ENCODE measurements at places on chromosomes 2 and 18. TPM values are rescaled to one million over a fixed set of nuclear protein-coding genes. Genes with fewer than 3 reads are reported as not detected.

The CPO gene
- polyA plus RNA-seq = 0.20 TPM

The SLC5A7 gene
- not detected for polyA plus RNA-seq

- peak; percentile 96 for DNase-seq
These were observed 106.9 kb upstream of the ITGB6 start for GRCh38 chr2:160306985-160307384.

GRCh38 chr2:139790136-139790535, 1009.9 kb upstream of the NXPH2 start:
- DNase-seq = no peak

DNA sequence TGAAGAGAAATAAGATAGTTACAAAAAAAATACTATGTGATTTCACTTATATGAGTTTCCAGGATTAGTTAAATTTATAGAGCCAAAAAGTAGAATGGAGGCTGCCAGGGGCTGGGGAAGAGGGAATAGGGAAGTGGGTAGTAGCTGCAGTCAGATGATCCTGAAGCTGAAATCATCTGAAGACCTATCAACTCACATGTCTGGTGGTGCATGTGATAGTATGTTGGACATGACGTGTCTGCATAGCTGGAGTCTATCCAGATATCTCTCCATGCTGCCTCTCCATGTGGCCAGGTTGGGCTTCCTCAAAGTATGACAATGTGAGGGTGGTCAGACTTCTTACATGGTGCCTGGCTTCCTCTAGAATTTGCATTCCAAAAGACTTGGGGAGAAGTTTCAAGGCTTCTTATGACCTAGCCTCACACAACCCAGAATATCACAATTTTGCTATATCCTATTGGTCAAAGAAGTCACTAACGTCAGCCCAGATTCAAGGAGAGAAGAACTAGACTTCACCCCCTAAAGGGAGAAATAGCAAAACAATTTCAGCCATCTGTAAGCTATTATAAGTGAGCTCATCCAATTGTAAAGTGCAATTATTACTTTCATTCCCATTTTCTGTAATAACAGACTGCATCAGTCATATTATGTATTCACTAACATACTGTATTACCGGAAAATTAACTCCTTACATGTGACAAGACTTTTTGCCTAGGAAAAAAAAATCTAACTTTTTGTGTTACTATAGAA, 14.0 kb upstream of the ZNF396 start:
- peak; percentile 29 for DNase-seq

GRCh38 chr2:121142452-121142851, 142.6 kb downstream of the TFCP2L1 start:
- no peak for DNase-seq

The GALNT14 gene
- polyA plus RNA-seq = 3.2 TPM

DNA sequence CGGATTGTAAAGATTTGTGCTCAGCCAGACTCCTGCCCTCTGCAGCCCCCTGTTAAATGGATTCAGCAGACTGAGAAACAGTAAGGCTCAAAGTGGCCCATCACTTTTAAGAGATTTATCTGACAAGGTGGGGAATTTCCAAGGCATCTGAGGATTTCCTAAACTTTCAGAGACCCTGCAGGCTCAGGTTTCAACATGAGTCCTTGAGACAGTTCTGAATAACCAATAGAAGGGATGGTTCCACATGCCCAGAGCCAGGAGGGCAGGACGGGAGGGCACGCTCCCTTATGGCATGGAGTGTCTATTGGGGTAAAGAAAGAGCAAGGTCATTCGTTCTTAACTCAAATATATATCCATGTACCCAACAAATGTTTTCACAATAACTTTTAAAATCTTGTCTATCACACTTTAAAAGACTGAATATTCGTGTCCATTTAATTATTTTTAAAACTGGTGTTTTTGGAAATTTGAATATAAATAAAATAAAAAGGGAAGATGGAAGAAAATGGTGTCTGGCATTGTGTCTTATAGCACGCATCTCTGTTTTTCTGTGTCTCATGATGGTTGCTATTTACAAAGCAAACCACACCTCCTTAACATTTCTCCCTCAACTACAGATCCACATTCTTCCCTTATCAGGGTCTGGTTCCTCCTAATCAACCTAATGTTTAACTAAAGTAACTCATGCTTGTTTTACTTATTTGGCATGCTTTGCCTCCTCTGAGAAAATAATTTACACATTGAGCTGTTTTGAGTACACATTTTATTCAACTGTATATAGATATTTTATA, 56.0 kb upstream of the DSG1 start:
- no peak for DNase-seq

- DNase-seq = no peak
These were observed 96.1 kb downstream of the MAP2 start for GRCh38 chr2:209519906-209520305.

- DNase-seq = no peak
These were observed 65.6 kb downstream of the SCG2 start for GRCh38 chr2:223536546-223536945.

The TRIM43 gene
- not detected for polyA plus RNA-seq

The TUBA3E gene
- not detected for polyA plus RNA-seq

DNA sequence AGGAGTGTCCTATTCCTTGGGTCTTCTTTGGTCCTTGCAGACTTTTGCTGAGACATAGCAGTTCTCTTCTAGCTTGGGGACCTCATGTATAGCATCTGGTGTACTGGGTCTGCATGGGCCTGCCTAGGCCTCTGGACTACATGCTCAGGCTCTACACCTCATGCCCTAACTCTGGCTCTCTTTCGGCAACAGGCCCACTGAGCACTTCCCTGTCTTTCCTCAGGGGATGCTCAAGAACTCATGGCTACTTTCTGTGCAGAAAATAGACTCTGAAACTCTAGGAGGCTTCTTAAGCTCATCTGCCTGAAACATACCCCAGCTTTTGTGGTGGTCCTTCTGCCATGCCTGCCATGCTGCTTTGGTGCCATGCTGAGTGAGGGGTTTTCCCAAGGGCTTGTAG, 21.5 kb upstream of the CPS1 start:
- DNase-seq = no peak

DNA sequence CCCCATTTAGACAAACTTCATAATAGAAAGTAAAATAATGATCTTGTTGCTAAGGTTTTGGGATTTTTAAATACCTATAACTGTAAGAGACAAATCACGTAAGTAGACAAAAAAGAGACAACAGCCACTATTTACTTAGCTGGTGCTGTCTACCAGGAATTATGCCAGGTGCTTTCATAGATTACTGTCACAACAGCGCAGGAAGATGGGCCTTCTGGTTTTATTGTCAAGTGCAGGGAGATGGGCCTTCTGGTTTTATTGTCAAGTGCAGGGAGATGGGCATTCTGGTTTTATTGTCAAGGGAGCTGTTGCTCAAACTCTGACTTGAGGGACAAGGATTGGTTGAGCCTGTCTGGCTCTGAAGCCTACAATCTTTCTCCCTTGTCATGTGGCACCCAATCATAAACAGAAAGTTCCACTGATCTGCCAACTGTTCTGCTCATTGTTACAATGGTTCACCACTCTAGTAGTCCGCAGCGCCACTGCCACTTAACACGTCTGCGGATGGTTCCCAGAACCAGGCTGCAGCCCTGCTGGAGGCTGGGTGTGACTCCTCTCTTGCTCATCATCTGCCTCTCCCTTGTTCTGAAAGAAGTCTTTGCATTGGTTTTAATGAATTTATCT, 95.0 kb downstream of the RNF144A start:
- DNase-seq = peak; percentile 95

The TMEM247 gene
- not detected for polyA plus RNA-seq

DNA sequence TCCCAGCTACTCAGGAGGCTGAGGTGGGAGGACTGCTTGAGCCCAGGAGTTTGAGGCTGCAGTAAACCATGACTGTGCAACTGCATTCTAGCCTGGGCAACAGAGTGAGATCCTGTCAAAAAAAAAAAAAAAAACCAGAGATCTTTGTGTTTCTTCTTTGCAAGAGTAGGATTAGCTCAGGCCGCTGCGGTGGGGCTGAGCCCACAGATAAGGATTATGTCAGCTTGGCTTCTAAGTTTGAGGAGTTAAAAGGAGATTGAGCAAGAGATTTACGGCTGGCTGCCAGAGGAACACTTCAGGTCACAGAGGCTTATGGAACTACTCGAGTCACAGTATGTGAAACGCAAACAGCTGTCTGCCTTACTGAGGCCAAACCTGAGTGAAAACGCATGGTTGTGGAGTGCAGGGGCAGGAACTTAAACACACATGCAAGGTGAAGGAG, 146.7 kb upstream of the L3MBTL4 start:
- DNase-seq = no peak

The PTH2R gene
- not detected for polyA plus RNA-seq

DNA sequence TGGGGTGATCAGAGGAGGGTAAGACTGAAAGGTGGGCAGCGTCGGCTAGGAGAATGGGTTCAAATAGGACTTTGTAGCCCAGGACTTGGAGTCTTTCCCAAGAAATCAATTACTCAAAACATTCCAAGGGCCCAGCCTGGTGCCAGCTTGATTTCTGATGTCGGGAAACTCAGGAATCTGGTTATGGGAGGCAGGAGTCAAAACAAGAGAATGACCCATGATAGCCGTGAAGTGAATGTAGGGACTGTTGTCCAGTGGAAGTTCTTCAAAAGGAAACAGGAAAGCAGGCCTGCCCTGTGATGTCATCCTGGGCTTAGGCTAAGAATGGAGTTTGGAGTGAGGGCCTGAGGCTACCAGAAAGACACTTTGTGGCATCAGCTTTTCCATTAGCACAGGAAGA, 67.4 kb upstream of the SLC14A2 start:
- DNase-seq = no peak

DNA sequence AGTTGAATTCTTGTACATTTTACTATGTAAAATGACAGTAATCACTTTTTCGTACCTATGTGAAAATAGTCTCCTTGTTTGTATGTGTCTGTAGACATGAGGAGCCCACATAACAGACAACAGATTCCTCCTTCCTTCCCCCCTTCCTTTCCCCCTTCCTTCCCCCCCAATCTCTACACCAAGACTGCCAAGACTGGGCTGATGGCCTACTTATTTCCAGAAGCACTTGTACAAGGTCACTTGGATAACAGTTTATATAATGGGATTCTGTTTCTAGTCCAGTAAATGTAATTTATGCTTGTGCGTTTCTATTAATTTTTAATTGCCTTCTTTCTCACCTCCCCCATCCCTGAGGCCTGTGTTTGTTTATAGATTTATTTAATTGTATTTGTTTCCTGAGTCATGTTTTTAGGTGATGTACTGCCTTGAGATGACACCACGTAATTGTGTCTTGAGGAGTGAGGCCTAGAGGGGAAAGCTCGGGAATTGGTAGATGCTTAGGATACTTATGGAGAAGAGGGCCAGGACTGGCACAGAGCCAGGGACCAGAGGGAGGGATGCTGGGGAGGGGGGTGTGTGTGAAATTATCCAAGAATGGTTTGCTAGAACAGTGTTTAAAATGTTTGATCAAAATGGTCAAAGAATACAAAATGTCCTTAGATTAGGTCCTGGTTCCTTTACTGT, 12.3 kb downstream of the B3GNT2 start:
- DNase-seq = no peak

DNA sequence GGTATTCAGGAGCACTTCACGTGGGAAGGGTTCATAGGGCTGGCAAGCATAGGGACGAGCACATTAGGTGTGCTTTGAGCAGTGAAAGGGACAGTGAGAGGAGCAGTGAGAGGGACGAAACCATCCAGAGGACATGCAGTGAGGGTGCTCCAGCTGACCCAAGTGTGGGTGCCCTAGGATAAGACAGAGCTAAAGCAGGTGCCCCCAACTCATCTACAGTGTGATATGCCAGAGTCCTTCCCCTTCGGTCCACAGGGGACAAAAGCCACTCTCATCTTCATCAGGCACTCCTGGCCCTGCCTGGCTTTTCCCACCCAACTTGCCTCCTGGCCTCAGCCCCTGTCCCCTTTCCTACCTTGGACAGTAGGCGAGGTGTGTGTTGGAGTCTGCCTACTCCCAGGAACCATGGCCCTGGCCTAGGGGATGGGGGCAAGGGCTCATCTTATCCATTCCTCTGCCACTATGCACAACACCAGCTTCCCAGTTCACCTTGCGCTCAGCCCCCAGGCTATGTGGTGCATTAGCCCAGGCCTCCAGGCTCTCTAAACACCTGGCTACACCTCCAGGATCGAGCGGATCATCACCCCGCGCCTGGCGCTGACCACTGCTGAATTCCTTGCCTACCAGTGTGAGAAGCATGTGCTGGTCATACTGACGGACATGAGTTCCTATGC, 16.1 kb upstream of the ANKRD53 start:
- DNase-seq = no peak

GRCh38 chr2:188320861-188321260, 29.2 kb downstream of the GULP1 start:
- no peak for DNase-seq

The ZRANB3 gene
- polyA plus RNA-seq = 5.7 TPM

The PDIA6 gene
- polyA plus RNA-seq = 516 TPM

- DNase-seq = no peak
These were observed 12.3 kb upstream of the APOB start for GRCh38 chr2:21055879-21056790.

GRCh38 chr2:143686585-143687164, 557.5 kb downstream of the ARHGAP15 start:
- DNase-seq = peak; percentile 60

- peak; percentile 80 for DNase-seq
These were observed 80.9 kb downstream of the PPP1R1C start for GRCh38 chr2:182066400-182067087.

GRCh38 chr2:12932192-12932591, 215.5 kb downstream of the TRIB2 start:
- DNase-seq = no peak

DNA sequence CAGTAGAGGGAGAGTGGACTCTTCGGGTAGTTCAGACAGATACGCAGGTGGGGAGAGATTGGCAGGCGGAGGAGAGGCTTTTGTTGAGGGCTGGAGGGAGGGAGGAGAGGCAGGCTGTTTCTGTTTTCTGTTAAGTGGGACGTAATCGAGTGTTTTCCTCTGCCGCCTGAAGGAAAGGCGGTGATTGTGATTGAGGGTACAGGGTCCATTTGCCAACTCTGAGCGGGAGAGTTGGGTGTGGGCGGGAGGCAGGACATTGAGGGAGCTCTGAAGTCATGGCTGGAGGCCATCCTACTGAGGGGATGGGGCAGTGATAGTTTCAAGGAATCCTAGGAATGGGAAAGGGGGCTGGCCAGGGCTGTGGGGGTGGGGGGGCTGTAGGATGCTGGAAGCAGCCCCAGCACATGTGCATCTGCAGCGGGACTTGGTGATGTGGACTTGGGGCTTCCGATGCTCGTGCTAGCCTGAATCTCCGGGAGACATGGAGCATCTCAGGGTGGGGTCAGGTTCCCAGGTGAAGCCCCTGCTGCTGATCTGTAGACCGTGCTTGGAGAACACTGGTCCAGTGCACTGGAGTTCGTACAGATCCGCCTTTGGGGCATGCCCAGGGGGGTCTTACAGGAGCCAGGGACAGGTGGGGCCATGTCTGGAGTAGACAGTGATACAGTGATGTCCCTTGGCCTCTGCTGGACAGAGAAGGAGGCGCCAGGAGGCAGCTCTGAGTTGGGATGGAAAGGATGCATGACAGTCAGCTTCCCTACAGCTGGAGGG, 167.5 kb downstream of the AGAP1 start:
- no peak for DNase-seq

DNA sequence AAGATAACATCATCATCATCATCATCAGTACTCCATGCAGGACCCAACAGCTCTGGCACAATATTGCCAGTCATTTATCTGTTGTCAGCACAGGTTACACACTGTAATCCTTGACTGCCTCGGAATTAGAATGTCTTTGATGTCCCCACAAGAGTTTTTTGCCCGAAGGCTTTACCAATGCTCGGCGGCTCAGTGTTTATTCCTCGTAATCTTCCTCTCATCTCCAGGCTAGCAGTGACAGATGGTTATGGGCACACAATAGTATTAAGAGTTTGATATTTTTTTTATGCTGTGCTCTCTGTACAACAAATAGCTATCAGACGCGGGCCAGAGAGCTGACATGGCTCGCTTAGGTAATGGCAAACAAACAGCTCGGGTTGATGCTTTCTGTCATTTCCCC, 515.2 kb downstream of the ZEB2 start:
- no peak for DNase-seq
